Adrenal gland (tissue), 19 donors: ENCODE measurements at places on chromosomes 5 and 9. TPM values are rescaled to one million over a fixed set of nuclear protein-coding genes. Genes with fewer than 3 reads are reported as not detected.

DNA sequence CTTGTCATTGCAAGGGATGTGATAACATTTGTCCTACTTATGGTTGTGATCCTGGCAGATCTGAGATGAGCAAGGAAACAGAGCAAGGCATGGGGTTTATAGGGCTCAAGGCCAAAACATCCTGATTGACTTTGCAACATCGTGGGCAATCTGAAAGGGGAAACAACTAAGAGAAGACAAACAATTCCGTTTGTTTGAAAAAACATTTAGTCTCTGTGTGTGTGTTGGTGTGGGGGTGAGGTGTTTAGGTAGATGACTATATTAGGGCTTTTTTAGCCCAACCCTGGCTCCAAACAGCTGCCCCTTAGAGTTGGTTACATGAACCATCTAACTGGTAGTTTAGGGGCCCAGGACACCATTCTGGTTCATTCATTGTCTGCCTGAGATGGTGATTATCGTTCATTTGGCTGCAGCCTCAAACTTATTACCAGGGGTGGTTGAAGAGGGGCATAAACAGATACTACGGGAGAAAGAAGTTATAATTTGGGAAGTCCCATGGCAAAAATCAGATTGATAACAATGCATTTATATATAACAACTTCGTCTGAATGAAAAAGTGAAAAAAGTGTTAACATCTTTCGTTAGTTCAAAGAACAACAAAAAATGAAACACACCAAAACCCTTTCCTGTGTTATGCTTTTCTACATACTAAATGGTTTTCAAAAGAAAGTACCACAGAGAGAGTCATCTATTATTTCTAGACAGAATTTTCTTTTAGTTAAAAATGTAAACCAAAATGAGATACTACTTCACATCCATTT is 5.7 kb downstream of the FYB1 start:
- no peak for DNase-seq
- H3K27me3 ChIP-seq = no peaks in the 10 kb centered on the region
- no peak overlapping the region for H3K27ac ChIP-seq
- H3K4me3 ChIP-seq = no peak overlapping the region
- peaks cover 8% of the 10 kb centered on the region for H3K4me1 ChIP-seq
- no peaks in the 10 kb centered on the region for H3K36me3 ChIP-seq

- no peaks in the 10 kb centered on the region for H3K4me1 ChIP-seq
- no peaks in the 10 kb centered on the region for H3K36me3 ChIP-seq
- no peaks in the 10 kb centered on the region for H3K27me3 ChIP-seq
- no peak overlapping the region for H3K27ac ChIP-seq
- no peak for DNase-seq
Measured at GRCh38 chr5:95471487-95471886, 80.3 kb downstream of the FAM81B start.

DNA sequence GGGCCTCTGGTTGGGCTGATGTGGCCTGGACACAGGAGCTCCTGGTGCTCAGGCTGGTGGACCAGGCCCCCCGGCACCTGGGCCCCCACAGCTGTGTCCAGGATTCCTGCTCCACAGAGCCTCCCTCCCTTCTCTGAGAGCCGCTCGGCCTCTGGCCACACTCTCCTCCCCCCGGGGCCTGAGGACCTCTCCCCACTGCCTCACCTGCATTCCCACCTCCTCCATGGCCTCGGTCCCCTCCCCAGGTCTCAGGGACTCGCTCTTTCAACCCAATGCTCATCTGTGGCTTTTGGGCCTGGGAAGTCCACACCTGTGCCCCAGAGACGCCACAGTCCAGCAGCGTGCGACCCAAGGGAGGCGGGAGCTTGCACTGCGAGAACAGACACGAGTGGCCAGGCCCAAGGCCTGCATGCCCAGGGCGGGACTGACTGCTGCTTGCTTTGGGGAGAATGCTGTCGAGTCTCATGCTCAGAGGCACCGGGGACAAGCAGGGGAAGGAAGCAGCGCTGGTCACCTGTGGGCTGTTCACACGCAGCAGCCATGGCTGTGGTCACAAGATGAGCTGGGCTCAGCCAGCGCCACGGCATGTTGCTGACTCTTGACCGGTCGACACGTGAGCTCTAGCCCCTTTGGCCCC is 14.6 kb downstream of the PAEP start:
- DNase-seq = no peak
- H3K4me1 ChIP-seq = no peaks in the 10 kb centered on the region

- no peak for DNase-seq
- H3K4me1 ChIP-seq = peaks cover 24% of the 10 kb centered on the region
- H3K36me3 ChIP-seq = no peaks in the 10 kb centered on the region
- no peak overlapping the region for H3K4me3 ChIP-seq
Measured at GRCh38 chr5:143154510-143155370, 248.7 kb downstream of the NR3C1 start.

GRCh38 chr9:98977246-98977714 is 33.6 kb downstream of the COL15A1 start:
- H3K36me3 ChIP-seq = no peaks in the 10 kb centered on the region
- peaks cover 37% of the 10 kb centered on the region for H3K4me1 ChIP-seq

- peak; percentile 86 for DNase-seq
- H3K4me3 ChIP-seq = peak within 1 kb of the TSS; percentile 74
- peak within 1 kb of the TSS; percentile 91 for H3K27ac ChIP-seq
- no peaks in the 10 kb centered on the region for H3K36me3 ChIP-seq
- H3K4me1 ChIP-seq = peaks cover 41% of the 10 kb centered on the region
Measured at GRCh38 chr5:73625944-73626811, at the start of gene ARHGEF28. Gene ARHGEF28 (plus strand): TSS chr5:73626196. CDS start chr5:73684852, 58,656 bp downstream.

DNA sequence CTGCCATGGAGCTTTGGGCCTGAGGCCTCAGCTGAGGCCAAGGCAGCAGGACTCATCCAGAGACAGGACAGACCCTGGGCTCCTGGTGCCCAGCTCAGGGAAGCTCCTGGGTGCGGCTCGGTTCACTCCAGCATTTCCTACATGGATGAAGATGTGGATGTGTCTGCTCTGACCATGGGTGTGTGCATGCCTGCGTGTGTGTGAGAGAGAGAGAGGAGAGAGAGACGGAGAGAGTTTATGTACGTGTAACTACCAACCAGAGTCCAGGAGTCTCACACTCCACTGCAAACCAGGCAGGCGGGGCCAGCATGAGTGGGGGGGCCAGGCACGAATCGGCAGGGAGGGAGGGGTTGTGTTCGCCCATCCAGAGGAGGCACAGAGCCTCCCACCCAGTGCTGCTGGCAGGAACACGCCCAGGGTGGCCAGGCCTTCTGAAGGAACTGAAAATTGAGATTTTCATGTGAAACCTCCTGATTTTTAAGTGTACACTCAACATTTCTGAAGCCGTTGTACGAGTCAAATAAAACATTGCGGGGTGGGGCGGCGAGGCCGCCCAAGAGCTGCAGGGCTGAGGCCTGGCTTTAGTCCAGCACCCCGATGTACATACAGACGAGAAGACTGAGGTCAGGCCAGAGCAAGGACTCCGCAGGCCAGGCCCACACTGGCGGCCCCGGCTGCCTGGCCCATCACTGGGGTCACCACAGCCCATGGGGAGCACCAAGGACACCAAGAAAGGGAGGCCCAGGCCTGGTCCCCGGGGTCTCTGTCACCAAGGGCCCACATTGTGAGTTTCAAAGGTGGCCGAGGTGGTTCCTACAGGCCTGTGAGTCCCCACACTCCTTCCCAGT is 88.7 kb downstream of the ADAMTS2 start:
- H3K4me3 ChIP-seq = no peak overlapping the region
- no peaks in the 10 kb centered on the region for H3K27me3 ChIP-seq
- no peak overlapping the region for H3K27ac ChIP-seq
- no peaks in the 10 kb centered on the region for H3K36me3 ChIP-seq

GRCh38 chr5:168528521-168529373 is at the start of gene FBLL1:
Gene FBLL1 (plus strand): TSS chr5:168529305. CDS start chr5:168529505, 200 bp downstream.
- H3K27ac ChIP-seq = no peak within 1 kb of the TSS
- no peaks in the 10 kb centered on the region for H3K27me3 ChIP-seq
- H3K36me3 ChIP-seq = no peaks in the 10 kb centered on the region
- peaks cover 5% of the 10 kb centered on the region for H3K4me1 ChIP-seq
- H3K4me3 ChIP-seq = peak within 1 kb of the TSS; percentile 57

- no peak overlapping the region for H3K27ac ChIP-seq
- no peaks in the 10 kb centered on the region for H3K36me3 ChIP-seq
- no peak overlapping the region for H3K4me3 ChIP-seq
- no peaks in the 10 kb centered on the region for H3K27me3 ChIP-seq
Measured at GRCh38 chr5:177085985-177086653, 596 bp upstream of the FGFR4 start.

GRCh38 chr5:128538250-128539037 is 399 bp upstream of the FBN2 start:
- H3K27ac ChIP-seq = peak overlapping the region; percentile 65
- H3K4me3 ChIP-seq = peak overlapping the region; percentile 70

- no peaks in the 10 kb centered on the region for H3K36me3 ChIP-seq
- DNase-seq = no peak
- no peaks in the 10 kb centered on the region for H3K4me1 ChIP-seq
- no peak overlapping the region for H3K27ac ChIP-seq
Measured at GRCh38 chr5:8953016-8953415, 592.9 kb downstream of the SEMA5A start.

GRCh38 chr9:110880189-110880588 is 158.1 kb downstream of the LPAR1 start:
- no peak overlapping the region for H3K27ac ChIP-seq
- no peak for DNase-seq
- no peak overlapping the region for H3K4me3 ChIP-seq
- no peaks in the 10 kb centered on the region for H3K27me3 ChIP-seq
- H3K4me1 ChIP-seq = no peaks in the 10 kb centered on the region
- H3K36me3 ChIP-seq = no peaks in the 10 kb centered on the region

DNA sequence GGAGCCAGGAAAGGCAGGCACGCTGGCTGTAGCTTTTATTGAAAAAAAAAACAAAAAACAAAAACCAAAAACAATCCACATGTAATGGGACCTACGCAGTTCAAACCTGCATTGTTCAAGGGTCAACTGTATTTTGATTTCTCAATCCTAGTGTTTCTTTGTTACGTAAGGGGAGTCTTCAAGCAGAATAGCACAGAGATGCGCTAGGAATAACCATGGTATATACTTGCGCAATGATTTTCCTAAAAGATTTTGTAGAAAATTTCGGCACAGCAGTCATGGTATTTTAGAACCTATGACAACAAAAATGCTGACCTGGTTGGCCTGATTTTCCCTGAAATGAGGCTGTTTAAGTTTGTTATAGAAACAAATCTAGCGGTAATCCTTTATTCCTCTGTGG is 1110.5 kb upstream of the WWC1 start:
- no peaks in the 10 kb centered on the region for H3K27me3 ChIP-seq
- H3K4me3 ChIP-seq = no peak overlapping the region
- H3K27ac ChIP-seq = no peak overlapping the region
- H3K4me1 ChIP-seq = no peaks in the 10 kb centered on the region

DNA sequence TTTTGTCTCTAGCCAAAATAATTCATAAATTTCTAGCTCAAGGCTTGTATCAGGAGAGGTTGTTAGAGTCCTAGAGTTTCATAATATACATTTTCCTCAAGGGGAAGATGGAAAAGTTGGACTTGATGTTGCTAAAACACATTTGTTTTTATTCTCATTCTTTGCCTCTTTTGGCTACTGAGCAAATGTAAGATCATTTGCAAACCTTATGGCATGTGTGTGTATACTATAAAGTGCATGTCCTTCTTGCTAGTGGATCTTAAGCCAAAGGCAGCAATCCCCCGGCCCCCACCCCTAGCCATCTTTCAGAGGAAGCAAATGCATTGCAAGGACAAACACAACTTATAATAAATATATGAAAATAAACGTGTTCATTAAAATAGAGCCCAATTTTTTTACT is 43.0 kb downstream of the ADAMTSL1 start:
- no peaks in the 10 kb centered on the region for H3K4me1 ChIP-seq
- no peaks in the 10 kb centered on the region for H3K36me3 ChIP-seq
- no peak overlapping the region for H3K27ac ChIP-seq
- no peak overlapping the region for H3K4me3 ChIP-seq

- H3K27me3 ChIP-seq = no peaks in the 10 kb centered on the region
- H3K4me3 ChIP-seq = no peak overlapping the region
- H3K27ac ChIP-seq = no peak overlapping the region
- no peaks in the 10 kb centered on the region for H3K36me3 ChIP-seq
- no peak for DNase-seq
Measured at GRCh38 chr5:173180331-173180730, 36.0 kb downstream of the BNIP1 start.

GRCh38 chr9:72274441-72274840 is 90.6 kb downstream of the ZFAND5 start:
- no peak overlapping the region for H3K4me3 ChIP-seq
- H3K36me3 ChIP-seq = no peaks in the 10 kb centered on the region
- H3K27me3 ChIP-seq = no peaks in the 10 kb centered on the region

GRCh38 chr9:23556459-23556858 is 269.6 kb downstream of the ELAVL2 start:
- DNase-seq = no peak
- no peaks in the 10 kb centered on the region for H3K27me3 ChIP-seq
- no peak overlapping the region for H3K27ac ChIP-seq

- peaks cover 43% of the 10 kb centered on the region for H3K36me3 ChIP-seq
- H3K4me1 ChIP-seq = peaks cover 31% of the 10 kb centered on the region
Measured at GRCh38 chr5:140548791-140549190, 1.3 kb downstream of the EIF4EBP3 start.

DNA sequence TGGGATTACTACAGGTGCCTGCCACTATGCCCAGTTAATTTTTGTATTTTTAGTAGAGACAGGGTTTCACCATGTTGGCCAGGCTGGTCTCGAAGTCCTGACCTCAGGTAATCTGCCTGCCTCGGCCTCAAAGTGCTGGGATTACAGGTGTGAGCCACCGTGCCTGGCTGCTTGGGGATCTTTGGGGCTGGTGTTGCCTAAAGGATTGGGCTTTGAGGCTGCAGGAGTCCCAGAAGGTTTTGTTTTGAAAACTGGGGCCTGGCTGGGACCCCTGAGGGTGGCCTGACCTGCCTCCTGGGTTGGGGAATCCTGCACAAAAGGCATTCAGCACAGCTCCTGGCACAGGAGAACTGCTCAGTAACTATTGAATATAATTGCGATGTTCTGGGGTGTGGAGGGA is 25.1 kb upstream of the SHB start:
- H3K4me3 ChIP-seq = no peak overlapping the region
- H3K36me3 ChIP-seq = no peaks in the 10 kb centered on the region
- no peak overlapping the region for H3K27ac ChIP-seq
- no peaks in the 10 kb centered on the region for H3K27me3 ChIP-seq

DNA sequence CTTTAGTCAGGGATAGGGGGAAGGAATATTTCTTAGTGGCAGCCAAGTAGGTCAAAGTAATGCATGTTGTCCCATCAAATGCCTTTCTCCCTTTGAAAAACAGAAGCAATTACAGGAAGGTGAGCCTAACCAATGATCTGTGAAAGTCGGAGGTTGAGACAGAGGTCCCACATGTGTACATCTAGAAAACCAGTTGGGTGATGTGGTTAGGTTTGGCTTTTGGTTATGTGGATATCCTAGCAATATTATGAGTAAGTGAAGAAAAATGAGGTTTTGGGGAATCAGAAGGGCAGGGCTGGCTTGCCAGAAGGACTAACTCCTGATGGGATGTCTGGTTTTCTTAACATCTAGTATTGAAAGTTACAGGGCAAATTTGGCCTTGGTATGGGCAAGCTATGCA is 63.4 kb upstream of the PALM2AKAP2 start:
- no peaks in the 10 kb centered on the region for H3K27me3 ChIP-seq
- no peaks in the 10 kb centered on the region for H3K4me1 ChIP-seq
- no peaks in the 10 kb centered on the region for H3K36me3 ChIP-seq
- no peak overlapping the region for H3K4me3 ChIP-seq
- no peak overlapping the region for H3K27ac ChIP-seq

- H3K36me3 ChIP-seq = no peaks in the 10 kb centered on the region
- H3K4me3 ChIP-seq = no peak overlapping the region
- no peak for DNase-seq
- no peaks in the 10 kb centered on the region for H3K27me3 ChIP-seq
- no peaks in the 10 kb centered on the region for H3K4me1 ChIP-seq
Measured at GRCh38 chr9:114798780-114799427, 6.9 kb downstream of the TNFSF15 start.

FLT4 gene
- total RNA-seq = 46.6 TPM

CDH6 gene
- total RNA-seq = 0.30 TPM

NMUR2 gene
- total RNA-seq = not detected

SHLD3 gene
- 4.7 TPM for total RNA-seq

GARIN3 gene
- total RNA-seq = not detected

CAMK2A gene
- total RNA-seq = not detected
